ENCODE measurements at places on chromosomes 6 and 20. TPM values are rescaled to one million over a fixed set of nuclear protein-coding genes. Genes with fewer than 3 reads are reported as not detected.

NMBR gene
- total RNA-seq: under 0.01 TPM

SLC32A1 gene
- not detected for total RNA-seq

CCHCR1 gene
- total RNA-seq: 19.0 TPM

COX7A2 gene
- total RNA-seq: 91.9 TPM

DNA sequence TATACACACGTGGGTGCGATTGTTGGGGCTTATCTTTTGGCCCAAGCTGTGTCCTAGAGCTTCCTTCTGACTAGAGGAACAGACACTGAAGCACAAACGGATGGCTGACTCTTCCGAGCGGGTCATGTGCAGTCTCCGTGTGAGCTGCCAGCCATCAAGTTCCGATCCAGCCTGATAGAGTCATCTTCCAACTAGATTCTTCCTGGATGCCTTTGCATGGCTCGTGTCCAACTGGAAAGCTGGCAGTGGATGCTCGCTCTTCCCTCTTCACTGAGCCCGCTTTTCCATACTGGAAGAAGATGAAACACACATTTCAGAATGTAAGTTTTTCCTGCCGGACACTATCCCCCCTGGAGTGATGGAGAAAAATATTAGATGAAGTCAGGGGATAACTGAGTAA, 148.1 kb downstream of the SCML4 start:
- DNase-seq: no peak

GRCh38 chr6:67467341-67467740, 1167.7 kb upstream of the ADGRB3 start:
- no peak for DNase-seq

GRCh38 chr6:28747631-28748157, 176.1 kb downstream of the TRIM27 start:
- DNase-seq: peak; percentile 92

DNA sequence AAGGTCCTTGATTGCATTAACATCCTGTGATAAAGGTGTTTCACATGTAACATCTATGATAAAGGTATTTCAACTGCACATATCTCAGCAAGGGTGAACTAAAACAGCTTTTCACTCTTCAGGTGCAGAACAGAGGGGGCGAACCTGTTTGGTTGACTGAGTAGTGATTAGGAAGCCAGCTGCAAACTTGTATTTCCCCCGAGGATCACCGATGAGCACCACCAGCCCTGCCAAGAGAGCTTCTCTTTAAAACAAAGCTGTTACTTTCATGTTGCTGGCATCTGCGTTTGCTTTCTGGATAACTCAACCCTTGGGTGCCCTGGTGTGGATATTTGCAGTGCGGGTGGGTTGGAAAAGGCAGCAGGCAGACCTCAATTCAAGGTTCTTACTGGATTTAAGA, 39.6 kb downstream of the JAG1 start:
- DNase-seq: no peak

GRCh38 chr20:23335521-23335920, 15.1 kb upstream of the NXT1 start:
- DNase-seq: no peak

DNA sequence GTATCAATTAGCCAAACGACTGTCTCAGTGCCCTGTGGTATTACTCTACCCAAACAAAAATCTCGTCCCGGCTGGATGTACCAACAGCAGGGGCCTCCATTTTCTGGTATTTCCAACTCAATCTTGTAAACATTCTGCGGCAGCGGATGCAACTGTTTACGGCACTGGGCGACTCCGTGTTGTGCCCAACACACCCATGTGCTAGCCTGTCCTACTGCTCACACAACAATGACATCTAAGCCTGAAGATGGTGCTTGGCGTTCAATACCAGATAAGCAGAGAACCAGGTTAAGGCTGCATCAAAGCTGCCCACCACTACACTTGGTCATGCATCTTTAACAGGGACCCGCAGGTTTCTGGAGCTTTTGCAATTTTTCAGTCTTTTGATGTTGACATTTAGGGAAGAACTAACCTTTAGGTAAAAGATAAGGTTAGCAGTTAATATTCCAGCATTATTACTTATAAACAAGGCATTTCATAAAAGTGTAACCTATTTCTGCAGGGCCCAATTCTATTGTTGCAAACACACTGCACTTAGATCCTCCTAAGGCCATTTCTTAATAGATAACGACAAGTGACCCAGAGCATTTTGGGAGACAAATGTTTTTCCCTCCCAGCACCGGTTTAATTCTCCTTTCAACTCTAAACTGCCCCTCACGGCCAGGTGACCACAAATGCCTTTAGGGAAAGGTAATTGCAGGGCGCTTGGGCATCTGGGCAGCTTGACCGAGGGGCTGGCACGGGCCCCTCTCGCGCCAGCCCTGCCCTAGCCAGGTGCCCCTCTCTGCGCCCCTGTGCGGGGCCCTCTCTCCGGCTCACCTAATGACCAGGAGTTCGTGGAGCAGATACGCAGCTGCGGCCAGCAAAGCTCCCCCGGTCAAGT, 945 bp downstream of the FAXC start:
- no peak for DNase-seq

GRCh38 chr20:50584687-50585086, 74.5 kb downstream of the PTPN1 start:
- DNase-seq: no peak
